ENCODE measurements at places on chromosomes 16 and 17.
A peak's percentile ranks its signal among the peaks of the same experiment; 100 is the strongest.

GRCh38 chr17:56020369-56020768 lies 132.9 kb upstream of the ANKFN1 start:
- no peak for DNase-seq

DNA sequence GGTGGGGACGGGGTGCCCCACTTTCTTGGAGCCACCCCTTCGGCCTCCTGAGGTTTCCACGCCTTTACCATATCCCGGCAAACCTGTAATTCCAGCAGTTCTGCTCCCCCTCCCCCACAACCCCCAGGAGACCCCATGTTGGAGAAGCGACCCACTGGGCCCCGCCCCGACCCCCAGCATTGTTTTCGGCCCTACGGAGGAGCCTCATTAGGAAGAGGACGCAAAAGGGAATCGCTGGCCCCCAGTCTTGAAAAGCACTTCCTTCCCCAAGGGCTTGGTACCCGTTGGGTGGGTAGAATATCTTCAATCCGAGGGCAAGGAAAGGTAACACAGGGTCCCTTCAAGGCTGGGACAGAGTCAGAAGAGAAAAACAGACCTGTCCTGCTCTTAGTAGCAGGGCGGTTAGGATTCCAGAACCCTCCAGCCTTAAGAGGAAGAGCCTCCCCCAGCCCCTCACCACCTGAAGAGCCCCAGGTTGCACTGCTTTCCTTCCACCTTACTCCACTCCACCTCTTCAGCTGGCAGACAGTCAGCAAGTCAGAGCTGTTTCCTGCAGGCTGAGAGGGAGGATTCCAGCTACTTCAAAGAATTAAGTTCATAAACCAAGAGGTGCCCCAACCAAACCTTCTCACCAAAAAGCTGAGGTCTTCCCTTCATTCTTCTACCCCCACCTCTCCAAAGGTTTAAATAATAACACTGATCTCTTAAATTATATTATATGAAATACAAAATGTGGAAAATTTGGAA lies 803 bp upstream of the TLCD2 start:
- no peak for DNase-seq

- DNase-seq: no peak
Observed at GRCh38 chr17:27575096-27575911, 55.7 kb upstream of the LGALS9 start.

- peak; percentile 40 for DNase-seq
Observed at GRCh38 chr16:12406926-12407690, 396.6 kb downstream of the CPPED1 start.

DNA sequence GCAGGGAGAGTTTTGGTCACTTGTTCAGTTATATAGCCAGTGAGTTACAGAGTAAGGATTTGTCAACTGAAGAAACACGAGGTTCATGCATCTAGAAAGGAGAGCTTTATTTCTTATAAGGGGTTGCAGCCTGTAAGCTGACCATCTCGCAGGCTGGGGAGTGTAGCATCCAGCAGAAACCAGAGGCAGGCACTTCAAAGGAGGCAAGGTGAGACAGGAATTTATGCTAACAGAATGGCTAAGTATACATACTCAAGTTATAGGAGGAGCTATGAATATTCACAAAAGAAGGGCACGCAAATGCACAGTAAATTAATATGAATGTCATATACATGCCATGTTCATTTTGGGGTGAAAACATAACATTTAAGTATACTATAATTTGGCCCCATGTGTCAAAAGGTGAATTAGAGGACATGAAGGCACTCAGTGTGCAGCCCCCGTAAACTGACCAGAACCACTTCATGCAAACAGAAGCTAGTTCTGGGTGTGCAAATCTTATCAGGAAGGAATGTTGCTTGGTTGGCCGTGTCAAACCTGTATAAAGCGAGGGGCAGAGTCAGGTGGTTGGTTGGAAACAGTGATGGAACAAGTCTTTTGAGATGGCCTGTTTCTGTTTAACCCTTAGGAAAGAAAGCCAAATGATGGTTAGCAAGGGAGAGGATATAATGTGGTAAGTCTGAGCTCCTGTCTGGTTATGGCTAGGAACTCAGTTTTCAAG lies 97.0 kb downstream of the GRIN2A start:
- DNase-seq: no peak

- DNase-seq: no peak
Observed at GRCh38 chr16:71792176-71792575, 16.5 kb downstream of the AP1G1 start.

GRCh38 chr17:76547183-76547641 lies 7.4 kb downstream of the PRCD start:
- peak; percentile 73 for DNase-seq

GRCh38 chr17:46020023-46020761 lies 21.1 kb downstream of the STH start:
- no peak for DNase-seq

GRCh38 chr16:13401641-13402040 lies 500.2 kb downstream of the SHISA9 start:
- no peak for DNase-seq

- no peak for DNase-seq
Observed at GRCh38 chr16:68732042-68732680, 4.9 kb upstream of the CDH1 start.
